CD4-positive, alpha-beta T cell treated with Interleukin-4 for 4 hours (primary cell): ENCODE measurements at places on chromosomes 2 and 18.
A peak's percentile ranks its signal among the peaks of the same experiment; 100 is the strongest.

GRCh38 chr2:231955758-231956472 lies 5.6 kb upstream of the DIS3L2 start:
- DNase-seq: no peak

DNA sequence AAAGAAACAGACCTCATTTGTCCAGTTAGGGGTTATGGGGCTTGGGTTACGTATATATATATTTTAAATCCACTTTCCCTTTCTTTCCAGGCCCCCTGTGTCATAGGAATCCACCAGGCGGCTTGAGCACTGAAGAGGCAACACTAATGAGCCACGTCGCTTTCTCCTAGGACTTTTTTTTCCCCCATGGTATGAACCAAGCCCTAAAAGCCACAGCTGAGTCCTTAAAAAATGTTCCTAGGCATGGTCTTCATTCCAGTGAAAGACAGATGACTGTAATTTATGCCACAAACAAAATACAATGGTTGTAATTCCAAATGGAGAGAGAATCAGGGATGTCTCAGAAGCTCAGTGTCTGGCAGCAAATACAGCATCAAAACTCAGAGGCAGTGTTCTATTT lies 146.8 kb downstream of the EPHA4 start:
- DNase-seq: no peak

DNA sequence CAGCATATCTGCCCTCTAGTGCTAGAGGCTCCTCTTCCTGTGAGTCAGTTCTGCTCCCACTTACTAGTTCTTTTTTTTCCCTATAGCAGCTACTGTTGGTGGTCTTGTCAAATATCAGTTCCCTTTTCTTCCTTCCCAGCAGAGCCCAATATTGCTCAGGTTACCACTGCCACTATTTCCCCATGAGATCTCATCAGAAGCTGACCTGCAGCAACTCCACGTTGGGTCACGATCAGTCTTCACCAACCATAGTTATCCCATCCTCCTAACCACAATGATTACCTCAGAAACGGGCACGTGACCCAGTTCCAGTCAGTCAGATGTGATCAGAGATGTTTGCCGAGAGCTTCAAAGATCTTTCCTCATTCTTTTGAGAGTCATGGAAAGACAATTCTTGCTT lies 59.7 kb upstream of the CAPN13 start:
- DNase-seq: no peak

DNA sequence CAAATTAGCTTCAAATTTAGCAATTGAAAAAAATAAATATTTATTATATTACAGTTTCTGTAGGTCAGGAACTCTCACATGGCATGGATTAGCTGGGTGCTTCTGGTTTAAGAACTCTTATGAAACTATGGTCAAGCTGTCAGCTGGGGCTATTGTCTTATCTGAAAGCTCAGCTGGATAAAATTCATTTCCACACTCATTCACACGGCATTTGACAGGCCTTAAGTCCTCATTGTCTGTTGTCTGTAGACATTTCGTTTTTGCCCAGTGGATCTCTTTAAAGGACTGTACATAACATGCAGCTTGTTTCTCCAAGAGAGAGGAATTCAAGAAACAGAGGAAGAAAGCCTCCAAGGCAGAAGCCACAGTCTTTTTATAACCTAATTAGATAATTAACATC lies 1556.8 kb upstream of the SLC39A10 start:
- DNase-seq: no peak

- no peak for DNase-seq
These were observed 25.0 kb upstream of the ITSN2 start for GRCh38 chr2:24385366-24385765.

- DNase-seq: no peak
These were observed 202.1 kb downstream of the CTIF start for GRCh38 chr18:48740851-48741485.

DNA sequence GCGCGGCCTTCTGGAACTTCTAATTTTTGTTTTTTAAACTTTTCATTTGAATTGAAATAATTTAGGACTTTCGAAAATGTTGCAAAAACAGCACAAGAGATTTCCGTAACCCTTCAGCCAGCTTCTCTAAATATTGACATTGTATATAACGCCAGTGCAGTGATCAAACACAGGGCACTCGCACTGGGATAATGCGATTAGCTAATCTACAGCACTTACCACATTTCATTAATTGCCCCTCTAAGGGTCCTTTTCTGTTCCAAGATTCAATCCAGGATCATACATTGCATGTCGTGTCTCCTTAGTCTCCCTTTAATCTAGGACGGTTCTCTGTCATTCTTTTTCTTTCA lies 343 bp upstream of the CD302 start:
- DNase-seq: no peak

GRCh38 chr2:120549841-120550240 lies 185.8 kb upstream of the GLI2 start:
- no peak for DNase-seq

GRCh38 chr2:239196474-239197021 lies 204.3 kb downstream of the HDAC4 start:
- no peak for DNase-seq

- no peak for DNase-seq
These were observed 91.8 kb upstream of the CHST9 start for GRCh38 chr18:27276886-27277285.

DNA sequence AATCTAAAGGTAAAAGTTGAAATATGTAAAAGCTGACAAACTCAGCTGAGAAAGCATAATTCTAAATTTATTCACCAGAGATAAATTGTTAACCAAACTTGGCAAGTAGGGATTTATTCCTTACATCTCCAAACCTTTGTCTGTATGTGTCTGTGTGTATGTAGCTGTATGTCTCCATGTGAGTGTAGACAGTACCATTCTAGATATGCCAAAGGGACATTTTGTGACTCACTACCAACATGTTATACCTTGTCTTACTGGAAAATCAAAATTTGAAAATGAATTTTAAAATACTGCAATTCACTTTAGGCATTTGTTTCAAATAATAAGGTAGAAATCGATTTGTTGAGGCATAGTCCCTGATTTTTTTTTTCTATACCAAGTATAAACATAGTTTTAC lies 102.1 kb downstream of the ABCA12 start:
- no peak for DNase-seq

- no peak for DNase-seq
These were observed 230.4 kb downstream of the KLHL29 start for GRCh38 chr2:23615216-23616020.

GRCh38 chr18:54737986-54738385 lies 90.3 kb upstream of the RAB27B start:
- no peak for DNase-seq

- DNase-seq: no peak
These were observed 6.5 kb downstream of the TMEM37 start for GRCh38 chr2:119438128-119438656.

DNA sequence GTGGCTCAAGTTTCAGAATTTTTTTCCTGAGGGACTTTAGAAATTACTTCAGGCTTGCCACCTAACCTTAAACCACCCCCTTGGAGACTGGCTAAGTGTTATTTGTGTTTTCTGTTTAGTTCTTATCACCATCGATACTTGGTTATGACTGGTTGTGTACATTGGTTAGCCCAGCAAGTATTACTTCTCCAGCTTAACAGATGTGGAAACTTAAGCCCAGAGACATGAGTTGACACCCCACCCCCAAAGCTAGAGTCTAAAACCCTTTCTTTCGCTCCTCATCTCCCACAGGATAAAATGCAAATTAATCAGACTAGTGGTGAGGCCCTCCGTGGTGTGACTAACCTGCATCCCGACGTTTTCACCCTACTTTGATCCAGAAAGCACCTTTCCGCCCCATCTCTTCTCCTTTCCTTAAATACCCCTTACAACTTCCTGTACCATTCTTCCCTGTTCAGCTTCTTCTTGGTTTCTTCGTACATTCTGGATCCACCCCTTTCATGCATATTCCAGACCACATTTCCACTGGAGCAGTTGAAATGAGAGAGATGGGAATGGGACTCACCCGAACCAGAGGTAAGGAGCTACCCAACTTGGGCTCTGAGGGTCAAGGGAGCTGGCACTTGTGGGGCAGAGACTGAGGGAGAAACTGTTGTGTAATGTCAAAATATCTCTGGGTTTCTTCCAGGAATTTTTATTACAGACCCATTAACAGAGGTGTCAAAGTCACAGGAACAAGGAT lies 819 bp upstream of the MAP3K2 start:
- DNase-seq: peak; percentile 73

- no peak for DNase-seq
These were observed 40.9 kb upstream of the ALKAL2 start for GRCh38 chr2:328761-329160.

DNA sequence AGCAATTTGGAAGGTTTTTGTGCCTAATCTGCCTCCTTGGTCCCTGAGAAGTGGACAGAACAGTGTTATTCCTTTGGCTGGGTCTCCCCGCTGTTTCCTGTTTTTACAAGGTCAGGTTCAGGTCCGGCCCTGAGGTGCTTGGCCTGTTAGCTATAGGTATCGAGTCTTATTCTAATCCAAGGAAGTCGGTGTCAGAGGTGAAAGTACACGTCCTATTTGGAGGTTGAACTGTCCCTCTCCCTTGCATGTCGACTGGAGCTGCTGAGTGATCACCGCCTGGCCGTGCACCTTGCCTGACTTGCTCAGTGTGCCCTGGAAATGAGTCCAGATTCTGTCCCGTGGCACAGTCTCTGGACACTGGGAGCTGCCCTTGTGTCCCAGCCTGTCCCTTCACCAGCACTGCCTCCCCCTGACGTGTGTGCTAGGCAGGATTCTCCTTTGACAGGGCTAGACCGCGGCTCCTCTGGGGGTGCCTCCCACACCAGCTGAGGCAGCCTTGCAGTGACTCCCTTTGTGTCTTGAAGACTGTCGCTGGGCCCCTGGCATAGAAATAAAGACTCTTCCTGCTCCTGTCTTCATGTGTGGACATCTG lies 65.7 kb upstream of the RBM44 start:
- no peak for DNase-seq

- no peak for DNase-seq
These were observed 109.1 kb downstream of the CABLES1 start for GRCh38 chr18:23244401-23244800.

DNA sequence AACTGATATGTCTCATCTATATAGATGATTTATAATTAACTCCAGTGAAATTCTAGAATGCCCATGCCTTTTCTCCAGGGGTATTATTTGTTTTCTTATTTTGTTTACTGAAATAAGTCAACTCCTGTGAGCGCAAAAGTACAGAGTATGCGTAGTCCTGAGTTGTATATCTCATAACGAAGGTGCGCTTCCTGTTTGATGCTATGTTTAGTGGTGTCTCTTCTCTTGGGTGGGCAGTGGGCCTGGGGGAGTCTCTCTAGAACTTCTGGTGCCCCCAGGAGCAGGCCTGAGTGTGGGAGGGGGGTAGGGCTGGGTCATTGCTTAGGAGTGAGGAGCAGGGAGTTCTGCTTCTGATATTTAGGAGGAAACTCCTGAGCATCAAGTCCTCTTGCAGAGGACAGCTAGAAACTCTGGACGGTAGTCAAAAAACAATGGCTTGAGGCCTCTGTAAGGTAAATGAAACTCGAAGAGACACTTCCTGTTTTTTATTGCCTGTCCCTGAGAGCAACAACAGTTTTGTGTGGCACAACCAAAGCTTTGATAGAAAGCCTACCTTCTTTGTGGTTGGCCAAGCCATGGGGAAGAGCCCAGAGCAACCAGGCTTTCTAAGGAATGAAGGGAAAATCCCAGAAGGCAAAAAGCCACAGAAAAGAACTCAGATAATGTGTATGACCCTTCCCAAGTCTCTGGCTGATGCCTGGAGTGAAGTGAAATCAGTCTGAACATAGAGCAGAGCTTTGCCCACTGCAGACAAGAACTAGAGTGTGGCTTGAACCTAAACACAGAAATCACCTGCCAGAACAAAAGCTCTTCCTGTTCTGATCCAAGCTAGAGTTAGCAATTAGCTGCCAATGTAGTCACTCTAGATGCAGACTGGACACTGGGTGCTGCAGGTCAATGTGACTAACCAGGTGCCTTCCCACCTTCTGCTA lies 8.5 kb upstream of the SP140L start:
- DNase-seq: no peak

GRCh38 chr2:175282300-175282699 lies 100.8 kb upstream of the ATP5MC3 start:
- peak; percentile 28 for DNase-seq

DNA sequence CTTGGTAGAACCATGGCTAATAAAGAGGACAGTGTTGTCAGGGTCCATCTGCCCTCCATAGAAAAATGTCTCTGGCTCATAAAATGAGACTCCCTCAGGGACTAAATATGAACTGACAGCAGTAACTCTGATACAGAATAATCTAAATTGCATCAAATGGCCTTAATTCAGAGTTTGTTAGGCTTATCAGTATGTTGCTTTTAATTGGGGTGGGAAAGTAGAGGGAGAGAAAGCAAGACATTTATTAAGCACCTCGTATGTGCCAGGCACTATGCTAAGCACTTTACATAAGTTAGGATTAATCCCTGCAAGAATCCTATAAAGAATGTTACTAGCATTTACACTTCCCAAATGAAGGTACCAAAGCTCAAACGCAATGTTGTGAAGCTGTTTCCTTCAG lies 115.2 kb downstream of the MMADHC start:
- DNase-seq: no peak

- DNase-seq: peak; percentile 6
These were observed 90.5 kb upstream of the UPP2 start for GRCh38 chr2:158011055-158011771.
